ENCODE measurements at places on chromosomes 11 and 22.

- peak; percentile 22 for DNase-seq
Measured at GRCh38 chr11:123740787-123741158, 687 bp downstream of the ZNF202 start.

GRCh38 chr11:8282631-8283030, 19.0 kb upstream of the LMO1 start:
- DNase-seq = no peak

- peak; percentile 56 for DNase-seq
Measured at GRCh38 chr11:120819437-120820365, 204.2 kb upstream of the TBCEL start.

DNA sequence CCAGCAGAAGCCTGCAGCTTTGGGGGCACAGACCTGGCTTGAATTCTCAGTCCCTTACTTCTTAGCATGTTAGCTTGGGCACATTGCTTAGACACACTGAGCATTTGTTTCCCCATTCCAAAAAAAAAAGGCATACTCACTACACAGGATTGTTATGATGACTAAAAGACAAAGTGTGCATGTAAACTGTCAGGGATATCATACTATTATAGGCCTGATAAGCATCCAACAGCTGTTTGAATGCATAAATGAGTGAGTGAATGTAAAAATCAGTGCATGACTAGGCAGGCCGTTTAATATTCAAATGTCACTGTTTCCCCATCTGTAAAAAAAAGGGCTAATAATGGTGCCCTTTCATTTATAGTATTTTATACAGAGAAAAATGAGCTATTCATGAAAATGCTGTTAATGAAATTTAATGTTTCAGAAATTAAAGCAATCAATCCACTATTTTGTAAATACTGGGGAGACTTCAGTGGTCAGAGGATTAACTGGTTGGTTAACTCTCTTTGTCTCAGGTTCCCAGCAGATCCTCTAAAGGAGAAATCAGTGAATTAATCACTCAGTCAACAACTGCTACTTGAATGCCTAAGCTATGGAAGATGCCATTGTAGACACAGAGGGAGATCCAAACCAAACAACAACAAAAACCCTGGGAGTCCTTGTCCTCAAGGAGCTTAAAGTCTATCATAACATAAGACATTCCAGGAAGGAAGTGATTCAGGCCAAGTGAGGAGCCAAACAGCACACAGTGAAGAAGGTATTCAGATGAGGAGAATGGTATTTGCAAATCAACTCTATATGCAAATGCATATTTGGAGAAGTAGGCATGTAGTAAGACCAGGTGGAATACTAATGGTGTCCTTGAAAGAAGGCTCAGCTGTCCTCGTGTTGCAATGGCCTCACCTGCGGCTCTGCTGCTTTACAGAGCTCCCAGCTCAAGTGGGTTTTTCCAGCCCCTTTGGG, 26.8 kb downstream of the BARX2 start:
- no peak for DNase-seq

DNA sequence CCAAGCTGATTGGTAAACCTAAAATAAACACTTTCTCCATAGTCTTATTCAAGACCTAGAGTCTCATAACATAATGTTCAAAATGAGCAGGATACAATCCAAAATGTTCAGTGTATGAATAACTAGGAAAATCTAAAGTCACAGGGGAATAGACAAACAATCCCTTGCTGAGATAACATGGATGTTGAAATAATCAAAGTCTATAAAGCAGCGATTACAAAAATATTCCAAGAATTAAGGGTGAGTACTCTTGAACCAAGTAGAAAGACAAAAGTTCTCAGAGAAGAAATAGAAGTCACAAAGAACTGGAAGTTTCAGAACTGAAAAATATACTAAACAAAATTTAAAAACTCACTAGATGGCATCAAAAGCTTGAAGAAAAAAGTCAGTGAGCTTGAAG, 561.0 kb downstream of the INSC start:
- no peak for DNase-seq

DNA sequence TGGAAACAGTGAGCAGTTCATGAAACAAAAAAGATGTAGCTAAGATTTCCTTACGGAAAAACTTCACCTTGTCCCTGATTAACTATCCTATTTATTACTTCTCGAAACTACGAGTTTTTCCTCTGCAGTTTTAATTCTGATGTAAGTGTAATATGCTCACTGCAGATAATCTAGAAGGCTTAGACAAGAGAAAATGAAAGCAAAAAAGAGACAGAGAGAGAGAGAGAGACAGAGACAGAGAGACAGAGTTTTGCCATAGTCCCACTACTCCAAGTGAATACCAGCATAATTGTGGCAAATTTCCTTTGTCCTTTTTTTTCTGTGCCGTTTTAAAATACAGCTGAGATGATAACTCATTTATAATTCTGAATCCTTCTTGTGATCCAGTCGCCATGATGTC, 24.8 kb downstream of the FSHB start:
- no peak for DNase-seq

DNA sequence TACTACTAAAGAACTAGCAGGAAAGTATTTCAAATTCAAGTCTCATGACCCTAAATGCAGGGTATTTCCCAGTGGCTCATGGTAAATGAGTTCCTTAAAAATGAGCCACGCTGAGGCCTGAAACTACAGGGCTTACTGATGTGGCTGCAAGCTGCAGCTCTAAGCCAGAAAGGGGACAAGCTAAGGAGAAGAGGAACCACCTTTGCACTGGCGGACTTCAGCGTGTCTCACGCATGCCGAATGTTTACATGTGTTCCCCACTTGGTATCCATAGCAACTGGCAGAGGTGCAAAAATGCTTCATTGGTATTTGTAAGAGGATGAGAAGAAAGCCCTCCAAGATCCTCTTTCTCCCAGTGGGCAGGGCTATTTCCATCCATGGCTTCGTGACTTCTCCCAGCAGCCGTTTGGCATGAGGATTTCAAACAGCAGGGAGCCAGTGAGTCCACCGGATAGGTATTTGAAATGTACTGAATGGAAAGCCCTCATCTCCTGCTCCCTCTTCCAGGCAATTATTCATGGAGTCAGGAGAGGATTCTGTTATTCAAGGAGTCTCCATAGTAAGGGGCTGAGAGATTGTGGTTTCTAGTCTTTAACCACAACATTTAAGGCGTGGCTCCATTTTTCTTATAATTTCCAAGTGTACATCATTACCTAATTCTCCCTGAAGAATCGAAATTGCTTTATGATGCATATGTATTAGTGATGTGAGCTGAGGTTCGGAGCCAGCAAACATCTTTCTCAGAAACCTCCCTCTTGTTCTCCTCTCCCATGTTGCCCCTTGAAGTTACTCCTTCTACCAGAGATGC, 55.3 kb upstream of the CD44 start:
- DNase-seq = peak; percentile 93

DNA sequence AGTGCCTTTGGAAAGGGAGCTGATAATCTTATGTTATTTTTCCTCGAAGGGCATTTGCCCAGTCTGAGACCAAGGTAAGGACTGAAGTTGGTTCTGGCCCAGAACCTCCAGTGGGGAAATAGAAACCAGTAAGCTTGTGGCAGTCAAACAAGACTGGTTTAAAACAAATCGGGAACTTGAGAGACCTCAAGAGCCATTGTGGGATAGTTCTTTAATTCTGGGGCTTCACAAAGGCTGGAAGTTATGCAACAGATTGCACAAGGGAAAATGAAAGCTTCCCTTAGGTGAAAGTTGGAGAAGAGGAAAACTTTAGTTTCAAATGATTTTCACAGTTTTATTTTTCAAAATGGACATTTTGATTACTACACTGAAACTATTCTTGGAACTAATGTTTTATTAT, 33.5 kb upstream of the RAB38 start:
- no peak for DNase-seq

GRCh38 chr11:123321636-123322035, 108.4 kb upstream of the GRAMD1B start:
- no peak for DNase-seq

DNA sequence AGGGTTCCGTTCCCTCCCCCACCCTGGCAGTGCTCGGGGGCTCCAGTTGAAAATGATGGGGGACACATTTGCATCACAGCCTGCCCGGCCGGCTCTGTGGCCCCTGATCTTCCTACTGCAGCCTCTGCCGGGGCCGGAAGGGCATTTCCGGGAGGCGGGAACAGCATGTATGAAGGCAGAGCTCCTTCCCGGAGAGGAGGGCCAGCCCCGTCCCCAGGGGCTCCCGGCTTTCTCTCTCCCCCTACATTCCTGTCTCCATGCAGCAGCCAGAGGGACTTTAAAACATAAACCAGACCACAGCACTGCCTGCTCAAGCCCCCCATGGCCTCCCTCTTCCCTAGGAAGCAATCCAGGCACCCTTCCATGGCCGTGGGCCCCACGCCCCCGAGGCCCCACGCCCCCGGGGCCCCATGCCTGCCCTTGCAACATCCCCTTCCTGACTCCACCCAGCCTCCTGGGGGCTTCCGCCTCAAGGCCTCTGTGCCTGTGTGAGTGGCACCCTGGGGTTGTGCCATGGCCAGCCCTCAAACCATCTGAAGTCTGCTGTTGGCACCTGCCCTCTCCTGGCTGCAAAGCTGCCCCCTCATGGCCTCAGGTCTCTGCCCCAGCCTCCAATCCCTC, 73.1 kb downstream of the CDKN1C start:
- peak; percentile 86 for DNase-seq

DNA sequence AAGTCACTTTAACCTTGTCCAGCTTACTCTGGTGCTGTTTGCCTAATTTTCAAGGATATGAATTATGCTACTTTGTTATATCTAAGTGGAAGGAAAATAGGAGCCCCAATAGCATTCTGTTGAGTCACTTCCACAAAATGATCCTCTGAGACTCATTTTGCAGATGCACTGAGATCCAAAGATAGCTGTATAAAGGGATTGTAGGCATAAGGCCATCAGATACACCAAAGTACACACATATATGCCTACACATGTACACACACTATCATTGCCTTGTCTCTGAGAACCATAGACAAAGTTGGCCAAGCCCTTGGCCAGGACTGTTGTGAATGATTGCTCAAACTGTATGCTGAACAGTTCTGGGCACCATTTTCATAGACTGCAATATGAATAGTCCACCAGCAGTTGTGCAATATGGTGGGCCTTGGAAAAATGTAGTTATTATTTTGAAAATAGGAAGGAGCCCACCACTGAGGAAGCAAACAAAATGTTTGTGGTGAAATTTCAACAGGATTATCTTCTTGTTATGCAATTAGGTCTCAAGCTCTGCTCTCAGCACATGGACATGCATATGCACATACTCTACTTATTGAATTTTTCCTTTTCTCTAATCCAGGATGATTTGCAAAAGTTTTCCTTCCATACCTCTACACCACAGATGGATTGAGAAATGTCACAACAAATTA, 186.0 kb upstream of the CTSC start:
- DNase-seq = no peak

GRCh38 chr11:126460417-126461095, 105.1 kb downstream of the ST3GAL4 start:
- no peak for DNase-seq

- no peak for DNase-seq
Measured at GRCh38 chr11:99494065-99494464, 473.3 kb downstream of the CNTN5 start.

- no peak for DNase-seq
Measured at GRCh38 chr22:27768027-27768653, 33.4 kb downstream of the MN1 start.

DNA sequence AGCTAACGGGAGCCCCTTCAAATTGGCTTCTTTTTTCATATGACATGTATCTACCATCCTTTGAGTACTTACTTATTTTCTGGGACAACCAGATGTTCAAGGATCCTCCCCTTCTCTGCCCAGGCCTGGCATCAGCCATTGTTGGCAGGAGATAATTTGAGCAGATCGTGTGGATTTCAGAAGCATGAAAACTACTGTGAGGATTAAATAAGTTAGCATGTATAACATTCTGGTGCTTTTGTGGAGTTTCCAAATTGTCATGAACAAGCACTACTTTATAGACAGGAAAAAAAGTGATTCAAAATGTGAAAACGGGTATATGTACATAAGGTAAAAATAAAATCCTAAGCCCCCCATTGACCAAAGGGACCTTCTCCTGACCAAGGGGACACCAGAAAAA, 2.1 kb upstream of the NADSYN1 start:
- DNase-seq = no peak

GRCh38 chr11:90204832-90205646, 17.8 kb downstream of the CHORDC1 start:
- DNase-seq = no peak

DNA sequence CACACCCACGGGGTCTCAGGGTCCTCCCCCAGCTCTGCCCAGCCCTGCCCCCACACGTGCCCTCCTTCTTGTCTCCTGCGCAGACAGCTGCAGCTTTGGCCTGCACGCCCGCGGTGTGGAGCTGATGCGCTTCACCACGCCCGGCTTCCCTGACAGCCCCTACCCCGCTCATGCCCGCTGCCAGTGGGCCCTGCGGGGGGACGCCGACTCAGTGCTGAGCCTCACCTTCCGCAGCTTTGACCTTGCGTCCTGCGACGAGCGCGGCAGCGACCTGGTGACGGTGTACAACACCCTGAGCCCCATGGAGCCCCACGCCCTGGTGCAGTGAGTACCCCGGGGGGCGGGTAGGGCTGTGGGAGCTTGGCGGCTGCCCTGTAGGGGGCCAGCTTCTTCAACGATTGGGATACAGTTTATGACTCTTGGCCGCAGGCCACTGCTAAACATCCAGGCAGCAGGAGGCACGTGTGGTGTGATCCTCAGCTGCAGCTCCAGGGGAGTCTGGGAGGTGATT, 30.8 kb downstream of the ST14 start:
- DNase-seq = no peak

GRCh38 chr11:125083312-125084056, 20.4 kb downstream of the SLC37A2 start:
- no peak for DNase-seq
